ENCODE measurements at places on chromosomes 5 and 9.

DNA sequence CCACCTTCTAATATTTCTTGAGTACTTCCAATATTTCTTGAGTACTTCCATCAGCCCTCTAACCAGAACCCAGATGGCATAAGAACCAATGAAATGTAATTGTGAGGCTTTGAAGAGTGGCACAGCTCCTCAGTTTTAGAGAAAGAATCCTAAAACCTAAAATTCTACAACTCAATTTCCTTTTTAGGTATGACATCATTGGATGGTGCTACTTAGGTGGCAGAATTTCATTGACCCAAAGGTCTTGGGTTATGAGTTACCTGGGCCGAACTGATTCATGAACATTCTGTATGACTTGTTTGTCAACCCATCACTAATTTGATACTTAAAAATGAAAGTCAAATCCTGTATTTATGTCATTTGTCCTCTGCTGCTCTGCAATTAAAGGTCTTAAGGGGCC, 13.1 kb downstream of the HMGCS1 start:
- no peak for DNase-seq

GRCh38 chr5:77518304-77518703, 26.2 kb upstream of the WDR41 start:
- no peak for DNase-seq

- no peak for DNase-seq
Measured at GRCh38 chr5:177332031-177332895, 19.2 kb downstream of the LMAN2 start.

- DNase-seq, result no peak
Measured at GRCh38 chr9:109868207-109868606, 88.2 kb downstream of the PALM2AKAP2 start.

GRCh38 chr5:143176048-143176447, 227.4 kb downstream of the NR3C1 start:
- no peak for DNase-seq

GRCh38 chr9:128340691-128341434, 536 bp downstream of the SLC27A4 start:
- no peak for DNase-seq

GRCh38 chr5:128403333-128403732, 134.7 kb downstream of the FBN2 start:
- DNase-seq, result no peak

DNA sequence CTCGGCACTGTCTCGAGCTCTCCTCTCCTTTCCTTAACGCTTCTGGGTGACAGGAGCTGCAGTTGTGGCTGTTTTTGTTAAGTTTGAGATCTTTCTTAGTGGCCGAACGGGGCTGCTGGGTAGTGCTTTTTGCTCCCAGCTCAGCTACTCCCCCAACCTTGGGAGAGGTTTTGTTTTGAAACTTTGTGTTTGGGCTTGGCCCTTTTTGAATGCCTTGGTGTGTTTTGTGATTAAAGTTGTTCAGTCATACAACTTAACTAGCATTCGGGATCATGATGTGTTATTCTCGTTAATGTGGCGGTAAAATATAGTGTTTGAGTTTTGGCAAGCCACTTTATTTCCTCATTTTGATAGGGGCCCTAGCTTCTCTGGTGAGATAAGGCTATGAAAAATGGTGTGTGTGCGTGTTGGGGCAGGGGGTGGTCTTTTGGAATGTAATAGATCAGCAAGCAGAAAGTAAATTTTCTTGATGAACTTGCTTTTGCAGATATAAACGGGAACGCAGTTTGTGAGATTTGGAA, 1.1 kb downstream of the KDM3B start:
- DNase-seq, result no peak

DNA sequence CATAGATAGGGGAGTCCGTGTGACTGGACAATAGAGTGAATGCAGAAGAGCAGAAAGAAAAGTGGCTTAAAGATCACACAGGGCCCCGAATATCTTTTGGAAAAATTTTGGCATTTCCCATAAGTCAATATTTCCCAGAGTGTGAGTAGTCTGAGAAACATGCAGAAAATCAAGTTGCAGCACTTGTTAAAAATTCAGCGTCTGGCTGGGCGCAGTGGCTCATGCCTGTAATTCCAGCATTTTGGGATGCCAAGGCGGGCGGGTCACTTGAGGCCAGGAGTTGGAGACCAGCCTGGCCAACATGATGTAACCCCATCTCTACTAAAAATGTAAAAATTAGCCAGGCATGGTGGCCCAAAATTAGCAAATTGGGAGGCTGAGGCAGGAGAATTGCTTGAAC, 227.0 kb downstream of the DRD1 start:
- no peak for DNase-seq

DNA sequence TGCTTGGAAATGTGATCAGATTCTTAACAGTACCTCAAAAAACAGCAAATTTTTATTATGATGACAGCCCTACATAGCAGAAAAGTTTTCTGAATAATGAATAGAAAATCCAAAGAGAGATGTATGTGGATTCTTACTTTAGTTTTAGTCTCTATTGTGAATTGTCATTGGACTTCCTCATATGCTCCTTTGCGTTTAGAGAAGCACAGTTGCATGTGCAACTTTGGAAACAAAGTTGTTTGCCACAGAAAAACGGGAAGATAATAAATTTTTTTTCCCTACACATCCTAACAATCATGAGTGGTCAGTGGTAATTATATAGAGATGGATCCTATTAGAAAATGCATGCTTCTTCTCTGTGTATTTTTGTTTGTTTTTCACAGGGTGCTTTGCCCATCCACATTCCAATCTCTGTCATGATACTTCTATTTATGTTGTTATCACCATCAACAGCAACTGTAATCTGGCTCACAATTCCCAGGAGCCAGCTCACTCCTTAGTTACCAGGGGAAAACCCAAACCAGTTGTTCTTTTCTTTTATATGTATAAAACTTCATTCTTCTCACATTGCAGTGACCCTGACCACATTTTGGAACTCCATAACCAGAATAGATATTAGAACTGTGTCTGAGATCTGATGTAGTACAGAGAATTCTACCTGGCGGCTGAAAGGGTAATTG, 118.7 kb downstream of the NDUFS4 start:
- no peak for DNase-seq
